Activated CD4-positive, alpha-beta T cell treated with anti-CD3 and anti-CD28 coated beads for 36 hours (primary cell): ENCODE measurements at places on chromosomes 4 and X.

DNA sequence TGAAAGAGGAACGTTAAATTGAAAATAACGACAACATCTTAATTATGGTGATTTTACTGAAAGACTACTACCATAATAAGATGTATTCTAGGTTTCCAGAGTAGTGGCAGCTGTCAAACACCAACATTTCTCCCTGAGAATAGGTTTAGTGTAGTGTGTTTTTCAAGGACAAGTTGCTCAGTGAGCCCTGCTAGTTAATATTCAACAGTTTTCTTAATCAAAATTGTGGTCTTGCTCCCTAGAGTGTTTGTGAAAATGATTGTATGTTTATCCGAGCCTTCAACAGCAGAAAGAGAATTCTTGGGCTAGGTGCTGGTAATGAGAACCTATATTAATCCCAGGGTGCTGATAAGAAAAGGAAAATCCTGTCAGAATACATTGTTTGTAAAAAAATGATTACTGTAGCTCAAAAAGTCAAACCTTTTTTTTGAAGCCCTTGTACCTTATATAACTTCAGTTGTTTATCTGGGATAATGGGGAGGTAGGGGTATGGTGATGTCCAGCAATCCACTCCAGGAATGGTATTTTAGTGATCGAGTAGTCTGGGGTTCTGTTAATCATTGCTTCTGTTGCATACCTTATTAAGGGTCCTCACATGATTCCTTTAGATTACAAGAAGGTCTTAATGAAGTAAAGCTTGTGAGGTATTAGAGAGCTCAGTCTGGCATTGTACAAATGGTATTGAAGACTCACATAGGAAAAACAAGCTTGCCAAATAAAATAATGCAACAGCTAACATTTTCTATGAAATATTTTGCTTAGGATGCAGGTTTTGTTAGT is 110.7 kb downstream of the CCSER1 start:
- DNase-seq = no peak

DNA sequence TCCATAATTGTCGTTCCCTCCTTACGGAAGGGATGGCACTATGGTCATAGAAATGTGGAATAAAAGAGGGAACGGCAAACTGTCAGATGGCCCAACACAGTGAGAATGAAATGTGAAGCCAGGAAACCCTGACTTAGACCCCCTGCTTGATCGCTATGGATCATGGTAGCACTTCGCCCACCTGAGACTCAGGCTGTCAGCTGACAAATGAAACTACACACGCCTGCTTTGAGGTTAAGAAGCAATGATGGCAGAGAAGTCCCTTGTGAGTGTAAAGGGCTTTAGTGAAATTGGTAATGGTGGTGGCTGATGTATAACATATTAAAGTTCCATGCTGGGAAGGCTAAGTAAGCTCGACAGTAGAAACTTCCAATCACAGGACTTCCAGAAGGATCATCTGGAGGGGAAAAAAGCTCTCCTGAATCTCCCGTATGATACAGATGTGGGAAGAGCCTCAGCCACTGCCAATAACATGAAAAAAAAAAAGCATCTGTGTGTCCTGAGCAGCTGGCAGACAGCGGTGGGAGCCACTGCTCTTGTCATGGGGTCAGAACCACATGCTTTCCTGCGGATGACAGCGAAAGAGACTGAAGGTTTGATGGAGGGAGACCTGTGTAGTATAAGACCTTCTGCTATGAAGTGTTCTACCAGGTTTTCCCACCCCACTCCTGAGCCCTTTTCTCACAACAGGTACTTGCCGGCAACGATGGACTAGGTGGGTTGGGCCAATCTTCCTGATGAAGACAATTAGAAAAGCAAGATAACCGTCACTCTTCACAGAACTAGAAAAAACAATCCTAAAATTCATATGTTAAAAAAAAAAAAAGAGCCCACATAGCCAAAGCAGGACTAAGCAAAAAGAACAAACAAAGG is 107.6 kb downstream of the AFAP1 start:
- no peak for DNase-seq

DNA sequence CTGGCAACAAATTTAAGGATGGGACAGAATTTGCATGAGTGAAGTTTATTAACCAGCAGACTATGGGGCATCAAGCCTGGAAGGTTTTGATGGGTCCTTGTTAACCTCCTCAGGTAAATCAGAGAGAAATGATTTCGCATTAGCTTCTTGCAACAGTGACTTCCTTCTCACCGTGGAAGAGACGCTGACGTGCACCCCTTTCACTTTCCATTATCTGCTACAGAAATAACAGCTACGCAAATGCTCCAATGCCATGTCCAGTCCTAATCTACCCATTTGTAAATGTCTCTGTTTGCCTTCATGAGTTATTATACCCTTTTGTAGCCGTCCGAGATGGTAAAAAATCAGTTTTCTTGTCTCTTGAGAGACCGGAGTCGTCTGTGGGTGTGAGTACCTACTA is 100.3 kb downstream of the SLC34A2 start:
- DNase-seq = no peak

DNA sequence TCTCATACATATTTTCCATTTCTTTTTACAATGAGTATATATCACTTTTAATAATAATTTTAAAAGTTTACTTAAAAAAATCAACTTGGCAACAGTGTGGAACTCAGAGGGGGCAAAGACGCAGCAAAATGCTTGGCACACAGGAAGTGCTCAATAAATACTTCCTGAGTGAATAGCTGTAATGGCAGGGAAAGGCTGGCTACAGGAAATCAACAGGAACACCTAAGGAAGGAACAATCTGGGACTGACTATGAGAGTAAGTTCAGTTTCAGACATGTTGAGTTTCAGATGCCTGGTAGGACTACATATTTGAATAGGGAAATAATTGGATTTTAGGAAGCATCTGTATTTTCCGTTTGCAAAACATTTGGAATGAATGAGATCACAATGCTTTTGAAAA is 137.6 kb downstream of the SCLT1 start:
- DNase-seq = no peak

DNA sequence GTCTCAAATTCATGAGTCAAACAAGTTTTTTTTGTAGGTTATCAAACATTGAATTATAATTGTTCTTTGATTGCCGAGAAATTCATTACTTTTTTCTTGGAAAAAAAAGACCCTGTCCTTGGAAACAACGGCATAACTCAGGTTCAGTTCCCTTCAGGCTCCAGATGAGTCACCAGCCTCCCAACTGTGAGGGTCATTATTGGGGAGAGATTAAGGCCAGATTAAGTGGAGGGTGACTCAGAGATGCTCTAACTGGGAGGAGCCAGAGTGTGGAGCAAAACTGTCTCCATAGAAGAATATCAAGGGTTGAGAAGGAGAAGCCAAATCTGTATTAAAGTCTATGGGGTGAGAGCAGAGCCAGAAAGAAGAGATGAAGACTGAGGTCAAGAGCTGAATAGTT is 9.6 kb downstream of the ADGRG4 start:
- DNase-seq = no peak

GRCh38 chr4:48322063-48322462 is 19.3 kb upstream of the SLAIN2 start:
- no peak for DNase-seq

GRCh38 chr4:183392377-183392776 is 52.1 kb upstream of the CDKN2AIP start:
- no peak for DNase-seq

DNA sequence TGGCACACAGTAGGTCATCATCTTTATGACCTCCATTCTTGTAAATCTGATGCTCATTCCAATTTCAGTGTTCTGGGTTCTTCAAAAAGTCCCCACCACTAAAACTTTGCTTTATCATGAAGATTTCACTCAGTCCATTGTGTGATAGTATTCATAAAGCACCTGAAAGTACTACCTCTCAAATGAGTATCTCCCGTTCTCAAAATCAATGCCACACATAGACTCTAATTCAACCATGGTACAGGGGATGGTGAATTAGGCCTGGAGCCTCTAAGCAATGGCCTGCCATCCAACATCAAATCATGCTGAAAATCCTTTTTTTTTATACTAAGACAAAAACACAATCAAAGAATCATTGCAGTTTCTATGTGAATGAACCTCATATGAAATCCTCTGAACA is 19.4 kb upstream of the WAS start:
- DNase-seq = no peak

DNA sequence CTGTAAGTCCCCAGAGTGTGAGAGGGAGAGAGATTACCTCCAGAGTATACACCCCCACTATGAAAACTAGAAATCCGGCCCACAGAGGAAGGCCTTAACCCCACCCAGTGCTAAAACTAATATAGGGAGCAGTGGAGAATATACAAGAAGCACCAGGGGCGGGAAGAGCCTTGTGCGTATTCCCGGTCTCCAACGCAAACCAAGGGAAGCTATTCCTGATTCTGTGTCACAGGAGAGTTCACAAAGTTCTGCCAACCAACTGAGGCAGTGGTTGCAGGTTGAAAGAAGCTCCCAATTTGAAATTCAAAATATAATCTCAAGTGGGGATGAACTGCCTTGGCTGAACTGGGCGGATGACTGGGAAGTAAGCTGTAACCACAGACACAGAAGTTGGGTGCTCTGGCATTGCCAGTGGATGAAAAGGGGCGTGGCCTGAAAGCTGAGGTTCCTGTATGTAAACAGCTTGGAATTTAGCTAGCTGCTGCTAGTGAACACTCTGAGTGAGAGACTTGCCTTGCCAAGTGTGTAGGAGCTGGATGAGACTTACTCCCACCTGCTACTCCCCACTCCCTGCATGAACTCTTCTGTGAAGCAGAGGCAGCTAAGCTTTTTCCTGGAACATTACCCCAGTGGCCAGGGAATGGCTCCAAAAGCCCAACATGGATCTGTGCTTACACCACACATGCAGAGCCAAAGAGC is 32.7 kb downstream of the ELF2 start:
- no peak for DNase-seq

DNA sequence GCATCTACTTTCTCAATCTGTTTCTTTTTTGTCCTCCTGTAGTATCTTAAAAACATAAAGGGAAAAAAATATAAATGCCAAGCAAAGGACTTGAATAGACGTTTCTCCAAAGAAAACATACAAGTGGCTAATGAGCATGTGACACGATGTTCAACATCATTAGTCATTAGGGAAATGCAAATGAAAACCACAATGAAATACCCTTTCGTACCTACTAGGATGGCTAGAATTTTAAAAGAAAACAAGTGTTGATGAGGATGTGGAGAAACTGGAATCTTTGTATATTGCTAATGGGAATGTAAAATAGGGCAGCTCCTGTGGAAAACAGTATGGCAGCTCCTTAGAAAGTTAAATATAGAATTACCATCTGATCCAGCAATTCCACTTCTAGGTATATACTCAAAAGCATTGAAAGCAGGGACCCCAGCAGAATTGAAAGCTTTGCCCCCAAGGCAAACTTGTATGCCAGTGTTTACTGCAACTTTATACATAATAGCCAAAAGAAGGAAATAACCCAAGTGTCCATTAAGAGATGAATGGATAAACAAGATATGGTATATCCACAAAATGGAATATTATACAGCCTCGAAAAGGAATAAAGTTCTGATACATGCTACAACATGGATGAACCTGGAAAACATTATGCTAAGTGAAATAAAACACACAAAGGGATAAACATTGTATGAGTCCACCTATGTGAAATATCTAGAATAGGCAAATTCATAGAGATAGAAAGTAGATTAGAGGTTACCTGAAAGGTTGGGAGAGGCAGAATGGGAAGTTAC is 138.3 kb downstream of the SH3KBP1 start:
- DNase-seq = no peak

- DNase-seq = no peak
These were observed 39.2 kb upstream of the MSX1 start for GRCh38 chr4:4820261-4820660.

DNA sequence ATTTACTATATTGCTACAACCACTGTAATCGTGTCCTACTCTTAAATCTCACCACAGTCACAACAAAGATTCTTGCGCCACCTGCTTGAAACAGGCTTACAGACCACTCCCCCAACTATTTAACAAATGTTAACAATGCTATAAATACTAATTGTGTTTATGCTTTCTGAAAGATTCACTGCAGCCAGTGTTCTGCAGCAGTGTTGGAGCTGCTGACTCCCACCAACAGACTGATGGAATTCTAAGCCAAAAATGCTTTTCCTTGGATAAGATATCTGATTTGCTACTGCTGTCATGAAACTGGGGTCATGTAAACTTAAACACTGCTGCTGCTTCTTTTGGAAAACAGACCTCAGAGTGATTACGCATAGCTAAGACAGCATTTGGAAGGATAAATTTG is 244.2 kb upstream of the MAB21L2 start:
- no peak for DNase-seq

- no peak for DNase-seq
These were observed 18.4 kb upstream of the CISD2 start for GRCh38 chr4:102850370-102850769.

DNA sequence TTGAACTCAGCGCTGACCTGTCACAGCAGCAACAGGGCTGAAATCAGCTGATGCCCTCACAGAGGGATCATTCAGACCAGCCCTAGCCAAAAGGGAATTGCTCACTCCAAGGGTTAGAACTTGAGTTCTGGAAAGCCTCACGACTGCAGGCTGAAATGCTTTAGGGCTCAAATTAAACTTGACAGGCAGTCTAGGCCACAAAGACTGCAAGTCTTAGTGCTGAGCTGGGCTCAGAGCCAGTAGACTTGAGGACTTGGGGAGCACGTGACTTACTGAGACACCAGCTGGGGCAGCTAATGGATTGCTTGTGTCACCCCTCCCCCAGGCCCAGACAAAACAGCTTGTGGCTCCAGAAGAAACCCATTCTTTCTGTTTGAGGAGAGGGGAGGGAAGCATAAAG is 119.0 kb upstream of the SLC6A14 start:
- no peak for DNase-seq

DNA sequence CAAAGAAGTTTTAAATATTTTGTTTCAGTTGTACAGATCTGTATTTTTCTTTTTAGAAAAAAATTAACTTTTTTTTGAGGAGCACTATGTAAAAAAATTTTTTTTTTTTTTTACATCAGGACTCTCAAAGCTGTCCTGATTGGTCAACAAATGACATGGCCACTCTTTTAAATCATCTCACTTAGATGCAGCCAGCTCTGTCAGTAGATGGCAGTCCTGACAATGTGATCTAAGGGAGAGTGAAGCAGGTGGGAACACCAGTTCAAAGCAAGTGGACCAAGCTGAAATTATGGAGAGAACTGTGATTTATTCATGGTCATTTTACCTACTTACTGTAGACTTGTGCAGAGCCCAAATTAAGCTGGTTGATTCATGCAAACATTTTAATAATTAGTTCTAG is 174.7 kb upstream of the GPRIN3 start:
- DNase-seq = no peak

GRCh38 chrX:16664074-16664473 is 14.1 kb downstream of the S100G start:
- no peak for DNase-seq

GRCh38 chrX:130419263-130419662 is 17.5 kb downstream of the RBMX2 start:
- no peak for DNase-seq

DNA sequence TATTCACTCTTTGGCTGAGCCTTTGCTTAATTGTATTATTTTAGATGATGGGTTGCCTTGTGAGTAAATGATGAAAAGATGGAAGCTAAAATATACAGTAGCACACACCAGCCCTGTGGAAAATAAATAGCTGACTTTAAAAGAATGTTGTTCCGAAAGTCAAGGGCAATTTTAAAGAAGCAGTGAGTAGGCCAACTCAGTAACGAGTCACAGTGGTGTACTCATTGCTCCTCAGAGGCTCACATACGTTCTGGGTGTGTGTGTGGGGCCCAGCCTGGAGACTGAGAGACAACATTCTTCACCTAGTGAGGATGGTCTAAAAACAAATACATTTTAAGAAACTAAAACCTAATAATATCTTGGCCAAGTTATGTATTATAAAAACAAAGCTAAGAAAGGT is 640.3 kb downstream of the TRIML1 start:
- DNase-seq = no peak
